ENCODE measurements at places on chromosomes 11 and 22.

DNA sequence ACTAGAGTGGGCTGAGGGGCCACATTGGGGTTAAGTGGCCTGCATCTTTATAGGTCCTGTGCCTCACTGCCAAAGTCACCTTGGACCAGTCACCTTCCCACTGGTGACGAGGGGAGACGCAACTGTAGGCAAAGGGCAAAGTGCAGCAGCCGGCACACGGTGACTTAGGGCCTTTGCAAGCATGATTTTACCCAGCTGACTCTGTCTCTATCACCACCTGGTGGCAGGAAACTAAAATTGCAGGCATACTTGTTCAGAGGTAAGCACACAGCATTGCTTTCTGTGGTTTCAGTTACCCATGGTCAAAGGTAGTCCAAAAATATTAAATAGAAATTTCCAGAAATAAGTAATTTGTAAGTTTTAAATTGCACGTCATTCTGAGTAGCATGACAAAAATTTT, 1164.4 kb downstream of the BRD1 start:
- no peak for DNase-seq

GRCh38 chr11:46285173-46285572, 7.7 kb downstream of the CREB3L1 start:
- no peak for DNase-seq

GRCh38 chr11:8719211-8719649, 36.6 kb downstream of the RPL27A start:
- no peak for DNase-seq

DNA sequence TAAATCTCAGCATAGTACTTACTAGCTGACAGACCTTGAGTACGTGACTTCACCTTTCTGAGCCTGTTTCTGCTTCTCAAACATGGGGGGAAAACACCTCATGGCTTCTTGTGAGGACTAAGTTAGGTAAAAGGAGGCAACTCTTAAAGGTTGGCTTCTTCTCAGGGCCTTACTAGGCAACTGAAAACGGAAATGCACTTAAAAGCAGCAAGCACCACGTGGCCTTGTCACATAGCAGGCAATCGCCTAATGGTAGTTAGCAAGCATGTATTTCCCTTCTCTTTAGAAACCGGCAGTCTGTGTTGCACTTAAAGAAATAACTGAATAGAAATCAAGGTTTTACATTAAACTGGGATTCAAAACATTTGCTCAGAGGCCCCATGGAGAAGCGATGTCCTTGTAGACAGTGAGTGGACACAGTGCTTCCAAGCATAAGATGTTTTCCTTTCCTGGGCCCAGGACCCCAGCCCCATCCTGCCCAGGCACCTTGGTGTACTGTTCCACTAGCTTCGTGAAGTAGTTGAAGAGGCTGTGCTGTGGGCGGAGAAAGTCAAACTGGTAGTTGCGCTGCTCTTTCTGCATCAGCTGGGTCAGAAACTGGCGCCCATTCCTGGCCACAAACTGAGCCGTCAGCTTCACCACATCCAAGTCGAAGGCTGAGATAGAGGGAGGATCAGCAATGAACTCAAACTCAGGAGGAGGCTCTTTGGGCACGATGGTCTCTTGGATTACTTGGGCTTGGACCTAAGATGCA, 12.1 kb downstream of the SF3A1 start:
- no peak for DNase-seq

- no peak for DNase-seq
These were observed 1.4 kb downstream of the CLDN5 start for GRCh38 chr22:19522881-19523239.

DNA sequence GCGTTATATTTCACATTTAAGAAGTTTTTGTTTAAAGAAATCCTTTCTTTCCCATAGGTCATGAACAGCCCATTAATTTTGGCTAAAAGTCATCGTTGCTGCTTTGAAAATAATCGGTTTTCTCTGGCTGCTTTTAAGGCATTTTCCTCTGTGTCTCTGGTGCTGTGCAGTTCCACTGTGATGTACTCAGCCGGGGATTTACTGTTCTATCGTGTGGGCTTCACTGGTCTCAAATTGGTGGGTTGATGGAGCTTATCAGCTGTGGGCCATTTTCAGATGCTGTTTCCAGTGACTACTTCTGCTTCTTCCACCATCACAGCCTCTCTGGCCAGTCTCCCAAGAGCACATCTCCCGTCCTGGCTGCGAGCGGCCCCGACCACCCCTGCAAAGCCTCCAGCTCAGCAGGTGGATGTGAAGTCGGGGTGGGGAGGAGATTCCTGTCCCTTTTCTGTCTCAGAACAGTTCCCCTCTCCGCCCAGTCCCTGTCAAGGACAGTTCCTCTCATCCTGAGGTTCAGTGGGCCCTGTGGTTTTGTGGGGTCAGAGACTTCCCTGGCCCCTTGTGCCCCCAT, 20.3 kb downstream of the IFITM10 start:
- DNase-seq = no peak

DNA sequence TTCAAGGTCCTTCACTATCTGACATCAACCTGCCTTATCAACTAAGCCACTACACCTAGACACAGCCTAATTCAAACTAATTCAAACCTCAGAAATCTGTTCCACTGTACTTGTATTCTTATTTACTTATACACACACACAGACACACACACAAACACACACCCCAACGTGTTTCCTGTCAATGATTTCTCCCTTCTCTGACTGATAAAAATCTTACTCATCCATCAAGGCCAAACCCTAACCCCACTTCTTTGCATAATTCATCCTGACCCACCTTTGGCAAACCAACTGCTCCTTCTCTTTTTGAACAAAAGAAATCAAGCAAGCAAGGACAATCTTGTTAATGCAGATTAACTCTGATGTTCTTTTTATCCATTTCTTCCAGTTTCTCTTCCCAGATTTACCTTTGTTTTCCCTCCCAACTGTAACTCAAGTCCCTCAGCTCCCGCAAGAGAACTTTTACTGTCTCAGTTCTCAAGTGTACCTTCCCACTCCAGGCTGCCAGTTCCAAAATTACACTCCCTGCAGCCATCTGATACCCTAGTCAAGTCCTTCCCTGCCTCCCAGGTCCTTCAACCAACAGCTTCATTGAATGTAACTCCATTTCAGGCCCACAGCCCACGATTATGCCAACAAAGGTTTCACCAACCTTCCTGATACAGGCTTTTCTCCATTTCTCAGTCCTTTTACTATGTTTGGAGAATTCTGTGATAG, 78.3 kb downstream of the PAK1 start:
- no peak for DNase-seq

- no peak for DNase-seq
These were observed 16.1 kb downstream of the CXCR5 start for GRCh38 chr11:118899706-118900360.

GRCh38 chr11:131616481-131617140, 246.2 kb downstream of the NTM start:
- DNase-seq = no peak

GRCh38 chr11:37830529-37830928, 1232.5 kb upstream of the RAG2 start:
- no peak for DNase-seq

DNA sequence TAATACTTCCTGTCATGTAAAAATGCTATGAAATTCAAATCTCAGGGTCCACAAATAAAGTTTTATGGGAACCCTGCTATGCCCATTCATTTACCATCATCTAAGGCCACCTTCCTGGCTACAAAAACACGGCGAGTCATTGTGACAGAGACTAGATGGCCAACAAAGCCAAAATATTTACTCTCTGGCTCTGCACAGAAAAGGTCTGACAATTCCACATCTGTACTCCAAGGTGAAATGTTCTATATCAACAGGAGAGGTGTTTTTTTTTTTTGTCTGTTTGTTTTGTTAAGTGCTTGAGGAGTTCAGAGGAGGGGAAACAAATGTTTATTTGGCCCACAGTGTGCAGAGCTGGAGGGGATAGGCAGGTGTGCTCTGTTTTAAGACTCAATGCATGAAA, 18.6 kb upstream of the TMA7B start:
- peak; percentile 37 for DNase-seq

- no peak for DNase-seq
These were observed 6.0 kb downstream of the PDXP start for GRCh38 chr22:37664249-37665101.

DNA sequence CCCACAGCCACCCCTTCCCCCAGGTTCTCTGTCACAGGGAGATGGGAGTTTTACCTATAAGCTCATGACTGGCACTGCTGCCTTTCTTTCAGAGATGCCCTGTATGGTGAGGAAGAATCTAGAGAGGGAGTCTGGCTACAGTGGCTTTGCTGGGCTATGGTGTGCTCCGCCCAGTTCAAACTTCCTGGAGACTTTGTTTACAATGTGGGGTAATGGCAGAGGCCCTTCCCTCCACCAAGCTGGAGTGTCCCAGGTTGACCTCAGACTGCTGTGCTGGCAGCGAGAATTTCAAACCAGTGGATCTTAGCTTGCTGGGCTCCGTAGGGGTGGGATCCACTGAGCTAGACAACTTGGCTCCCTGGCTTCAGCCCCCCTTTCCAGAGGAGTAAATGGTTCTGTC, 143.5 kb downstream of the MSANTD4 start:
- DNase-seq = no peak

DNA sequence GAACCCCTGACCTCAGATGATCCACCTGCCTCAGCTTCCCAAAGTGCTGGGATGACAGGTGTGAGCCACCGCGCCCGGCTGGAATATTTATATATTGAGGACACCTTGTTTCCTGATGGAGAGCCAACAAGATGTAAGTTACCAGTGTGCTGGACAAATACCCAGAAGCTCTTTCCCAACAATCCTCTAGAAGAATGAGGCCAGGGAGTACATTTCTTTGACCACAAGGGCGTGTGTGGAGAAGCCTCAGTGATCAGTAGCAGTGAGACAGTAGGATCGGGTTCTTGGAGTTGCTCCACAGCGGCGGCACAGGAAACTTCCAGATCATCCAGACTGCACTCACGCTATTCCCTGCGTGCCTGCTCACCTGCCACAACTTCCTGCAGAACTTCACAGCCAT, 10.3 kb upstream of the POLA2 start:
- no peak for DNase-seq

DNA sequence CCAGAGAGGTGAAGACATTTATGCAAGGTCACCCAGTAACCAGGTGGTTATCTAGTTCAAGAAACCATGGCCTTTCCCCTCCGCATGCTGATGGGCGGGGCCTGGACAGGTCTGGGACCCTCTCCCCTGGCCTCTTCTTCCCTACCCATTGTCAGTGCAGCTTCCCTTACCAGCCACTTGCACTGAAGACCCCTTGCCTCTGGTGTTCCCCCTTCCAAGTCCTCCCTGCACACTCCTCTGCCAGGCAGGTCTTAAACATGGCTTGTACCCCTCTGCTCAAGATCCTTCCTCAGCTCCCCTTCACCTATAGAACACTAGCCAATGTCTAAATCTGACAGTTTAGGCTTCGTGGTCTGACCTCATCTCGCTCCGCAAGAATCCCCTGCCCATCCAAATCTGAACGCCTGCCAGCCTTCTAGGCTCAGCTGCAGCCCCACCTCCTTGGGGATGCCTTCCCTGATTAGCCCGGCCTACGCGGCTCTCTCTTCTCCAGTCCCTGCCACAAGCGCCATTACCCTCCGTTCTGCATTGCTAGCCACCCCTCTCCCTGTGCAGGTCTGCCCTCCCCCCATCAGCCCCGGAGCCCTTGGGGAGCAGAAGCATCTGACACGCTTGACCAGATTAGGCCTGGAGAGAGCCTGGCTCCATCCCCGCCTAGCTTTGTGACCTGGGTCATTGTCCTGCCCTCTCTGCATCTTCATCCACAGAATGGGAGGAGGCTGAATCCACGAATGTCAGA, 213.8 kb downstream of the DSCAML1 start:
- no peak for DNase-seq

DNA sequence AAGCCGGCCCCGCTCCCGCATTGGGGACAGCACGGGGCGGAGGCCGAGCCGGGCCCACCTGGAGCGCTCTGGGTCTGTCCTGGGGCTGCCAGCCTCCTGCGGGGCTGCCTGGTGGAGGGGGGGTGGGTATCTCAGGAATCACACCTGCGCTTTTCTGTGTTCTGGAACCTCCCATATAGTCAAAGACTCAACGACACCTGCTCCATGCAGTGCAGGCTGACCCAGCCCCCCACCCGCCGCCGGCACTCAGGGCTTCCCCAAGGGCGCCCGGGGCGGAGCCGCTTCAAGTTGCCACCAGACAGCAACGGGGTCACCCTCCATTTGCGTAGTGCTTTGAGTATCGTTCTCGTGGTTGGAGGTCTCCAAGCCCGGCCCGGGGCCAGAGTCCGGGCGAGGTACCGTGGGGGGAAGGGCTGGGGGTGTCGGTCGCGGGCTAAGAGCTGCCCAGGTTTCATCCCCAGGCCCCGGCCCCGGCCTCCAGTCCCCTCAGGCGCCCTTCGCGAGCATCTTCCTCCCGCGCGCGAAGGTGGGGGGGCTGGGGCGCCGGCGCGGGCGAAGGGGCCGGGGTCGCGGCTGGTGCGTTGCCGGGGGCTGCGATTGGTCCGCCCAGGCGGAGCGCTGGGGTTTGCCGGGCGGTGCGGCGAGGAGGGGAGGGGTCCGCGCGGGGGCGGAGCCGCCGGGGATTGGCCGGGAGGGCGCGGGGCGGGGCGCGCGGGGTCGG, 6.6 kb downstream of the TSPAN4 start:
- DNase-seq = peak; percentile 41

GRCh38 chr11:67545280-67545679, 22.0 kb upstream of the CABP2 start:
- peak; percentile 12 for DNase-seq

GRCh38 chr11:69241844-69242243, 52.1 kb upstream of the MYEOV start:
- no peak for DNase-seq

All from NCI-H510A (cell line).